ENCODE measurements at places on chromosomes 12 and 14. TPM values are rescaled to one million over a fixed set of nuclear protein-coding genes. Genes with fewer than 3 reads are reported as not detected.

GRCh38 chr14:52068615-52069306 lies at the start of gene NID2:
TSS of gene NID2 (minus strand) at chr14:52069059. CDS start at chr14:52068994, 65 bp downstream.
- peak; percentile 88 for DNase-seq

The OR6C4 gene
- polyA plus RNA-seq = not detected

DNA sequence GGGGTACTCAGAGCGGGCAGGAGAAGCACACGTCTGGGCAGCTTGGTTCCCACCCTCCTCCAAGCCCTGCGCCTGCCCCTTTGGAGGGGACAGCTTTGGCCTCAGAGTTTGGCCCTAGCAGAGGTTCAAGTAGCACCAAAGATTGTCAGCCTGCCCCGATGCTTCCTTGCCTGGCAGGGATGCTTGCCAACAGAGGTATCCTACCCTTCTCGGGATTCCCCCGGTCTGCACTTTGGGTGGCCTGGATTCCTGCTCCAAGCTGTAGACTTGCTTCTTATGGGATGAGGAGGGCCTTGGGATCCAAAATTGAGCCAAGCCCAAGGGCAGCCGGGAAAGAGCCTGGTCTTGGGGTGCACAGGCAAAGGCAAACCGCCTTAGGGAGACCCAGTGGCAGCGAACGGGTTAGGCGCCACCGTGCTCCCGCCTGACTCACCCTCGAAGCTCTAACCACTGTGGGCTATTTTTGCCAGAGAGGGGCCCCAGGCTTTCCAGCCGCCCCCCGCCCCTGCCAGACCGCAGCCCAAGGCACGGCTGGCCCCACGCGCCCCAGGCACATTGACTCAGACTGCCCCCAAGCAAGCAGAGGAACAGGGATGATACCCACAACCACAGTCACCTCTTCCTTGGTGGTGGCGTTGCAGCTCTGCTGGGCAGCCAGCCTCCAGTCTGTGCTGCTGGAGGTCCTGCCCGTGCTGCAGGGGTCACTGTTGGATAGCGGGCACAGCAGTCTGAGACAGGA lies 847 bp upstream of the WNT10B start:
- DNase-seq = no peak

- DNase-seq = no peak
Observed at GRCh38 chr12:79448816-79449215, 241.9 kb downstream of the PAWR start.

The ASB2 gene
- 0.37 TPM for polyA plus RNA-seq

Measured in renal pelvis (tissue), 12 donors.